IMR-90 (cell line): ENCODE measurements at places on chromosomes 5 and 9.

DNA sequence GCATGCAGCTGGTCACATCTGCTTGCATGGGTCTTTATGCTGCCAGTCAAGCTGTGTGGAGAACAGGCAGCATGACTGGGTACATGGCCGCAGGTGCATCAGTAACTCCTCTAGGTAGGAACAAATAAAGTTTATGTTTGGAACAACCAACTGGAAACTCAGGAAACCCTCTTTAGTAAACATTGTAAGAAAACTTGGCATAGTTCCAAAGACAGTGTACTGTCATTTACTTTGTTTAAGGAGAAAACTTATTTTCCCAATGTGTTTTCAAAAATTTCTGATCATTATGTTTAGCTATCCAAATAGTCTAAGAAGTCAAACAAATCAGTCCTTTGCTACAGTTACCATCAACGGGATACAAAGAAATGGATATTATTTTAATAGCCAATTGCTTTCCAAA is 386.0 kb downstream of the CHSY3 start:
- no peak overlapping the region for H3K4me3 ChIP-seq
- no peaks in the 10 kb centered on the region for H3K27me3 ChIP-seq
- H3K4me1 ChIP-seq = no peaks in the 10 kb centered on the region
- no peak for DNase-seq

- H3K4me3 ChIP-seq = no peak overlapping the region
- no peaks in the 10 kb centered on the region for H3K4me1 ChIP-seq
- no peak for DNase-seq
- H3K36me3 ChIP-seq = no peaks in the 10 kb centered on the region
Observed at GRCh38 chr9:135252980-135253304, 165.5 kb downstream of the OLFM1 start.

DNA sequence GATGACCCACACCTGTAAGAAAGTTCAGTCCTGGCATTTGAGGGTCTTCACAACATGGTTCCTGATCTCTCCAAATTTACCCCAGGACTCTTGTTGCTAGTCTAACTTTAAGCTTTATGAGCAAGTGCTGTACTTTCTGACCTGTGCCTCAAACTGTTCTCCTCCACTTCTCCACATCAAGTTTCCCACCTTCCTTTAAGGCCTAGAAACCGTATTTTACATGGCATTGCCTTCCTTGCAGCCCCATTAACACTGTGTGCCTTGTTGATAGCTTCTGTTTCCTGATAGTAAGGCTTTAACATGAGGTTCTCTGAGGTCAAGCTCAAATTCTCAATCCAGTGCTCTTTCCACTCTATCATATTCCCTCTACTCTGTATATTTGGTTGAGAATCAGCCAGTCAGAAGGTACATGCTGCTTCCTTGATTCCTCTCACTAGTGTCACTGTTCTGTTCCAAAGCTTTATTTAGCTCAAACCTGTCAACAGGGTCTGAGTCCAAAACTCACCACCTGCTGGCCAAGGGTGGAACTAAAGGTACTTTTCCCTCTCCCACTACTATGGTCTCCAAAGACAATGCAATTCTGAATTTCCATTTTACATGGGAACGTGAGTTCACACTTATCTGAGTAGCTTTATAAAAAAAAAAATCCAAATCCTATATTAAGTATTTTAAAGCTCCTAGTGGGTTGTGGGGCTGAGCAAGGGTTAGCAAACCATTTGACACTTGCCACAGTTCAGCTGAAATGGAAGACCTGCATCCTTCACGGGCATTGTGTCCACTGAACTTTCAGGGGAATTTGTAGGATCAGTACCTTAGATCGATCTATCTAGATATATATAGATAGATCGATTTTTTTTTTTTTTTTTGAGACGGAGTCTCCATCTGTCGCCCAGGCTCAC is 21.1 kb downstream of the VCP start:
- DNase-seq = peak; percentile 57
- peaks cover 34% of the 10 kb centered on the region for H3K36me3 ChIP-seq

DNA sequence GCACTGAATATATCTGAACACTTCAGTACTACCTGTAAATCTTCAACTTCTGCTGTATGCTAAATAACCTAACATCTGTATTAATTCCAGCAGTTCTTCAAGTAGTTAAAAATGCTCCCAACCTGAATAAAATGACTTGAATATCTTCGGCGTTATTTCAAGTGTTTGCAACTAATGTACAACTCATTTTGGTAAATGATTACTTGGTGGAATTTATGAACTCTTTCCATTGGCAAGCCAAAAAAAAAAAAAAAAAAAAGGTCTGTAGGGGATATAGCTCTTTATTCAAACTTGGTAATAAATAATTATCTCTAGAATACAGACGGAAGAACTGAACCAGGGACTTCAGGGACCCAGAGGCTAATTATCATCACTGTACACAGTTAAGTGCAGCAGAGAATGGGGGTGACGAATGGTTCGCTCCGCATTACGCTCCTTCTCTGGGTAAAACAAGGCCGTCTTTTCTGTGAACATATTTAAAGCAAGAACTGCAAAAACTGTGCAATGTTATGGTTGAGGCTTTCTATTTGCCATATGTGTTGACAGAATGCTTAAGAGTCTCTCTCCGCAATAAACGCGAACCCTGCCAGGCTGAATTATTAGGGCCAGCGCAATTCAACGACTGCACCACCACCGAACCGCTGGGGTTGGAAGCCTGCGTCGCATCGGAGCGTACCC is 1.9 kb upstream of the ERBIN start:
- no peaks in the 10 kb centered on the region for H3K4me1 ChIP-seq
- no peaks in the 10 kb centered on the region for H3K36me3 ChIP-seq
- H3K27ac ChIP-seq = peak overlapping the region; percentile 92
- DNase-seq = no peak

GRCh38 chr9:83959061-83959460 is 21.0 kb downstream of the HNRNPK start:
- peaks cover 9% of the 10 kb centered on the region for H3K4me1 ChIP-seq
- no peaks in the 10 kb centered on the region for H3K36me3 ChIP-seq
- no peaks in the 10 kb centered on the region for H3K27me3 ChIP-seq
- DNase-seq = peak; percentile 86
- no peak overlapping the region for H3K4me3 ChIP-seq

DNA sequence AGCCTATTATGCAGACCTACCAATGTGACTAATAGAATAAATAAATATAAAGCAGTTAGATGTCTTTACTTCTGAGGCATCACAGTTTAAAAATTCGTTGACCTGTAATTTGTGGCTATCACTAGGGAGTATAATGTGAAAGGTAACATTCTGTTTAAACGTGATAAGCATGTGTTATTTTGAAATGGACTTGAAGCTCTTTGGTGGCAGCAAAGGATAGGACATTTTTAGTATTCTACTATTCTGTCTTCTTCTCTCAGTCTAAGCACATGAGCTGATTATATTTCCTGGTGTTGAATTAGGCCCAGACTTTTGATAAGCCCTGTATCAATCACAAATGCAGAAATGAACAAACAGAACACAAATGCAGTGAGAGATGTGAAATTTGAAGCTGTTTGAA is 974.0 kb upstream of the CDH10 start:
- H3K27me3 ChIP-seq = no peaks in the 10 kb centered on the region
- no peak overlapping the region for H3K4me3 ChIP-seq
- no peaks in the 10 kb centered on the region for H3K4me1 ChIP-seq
- H3K36me3 ChIP-seq = no peaks in the 10 kb centered on the region
- no peak for DNase-seq
- no peak overlapping the region for H3K27ac ChIP-seq

DNA sequence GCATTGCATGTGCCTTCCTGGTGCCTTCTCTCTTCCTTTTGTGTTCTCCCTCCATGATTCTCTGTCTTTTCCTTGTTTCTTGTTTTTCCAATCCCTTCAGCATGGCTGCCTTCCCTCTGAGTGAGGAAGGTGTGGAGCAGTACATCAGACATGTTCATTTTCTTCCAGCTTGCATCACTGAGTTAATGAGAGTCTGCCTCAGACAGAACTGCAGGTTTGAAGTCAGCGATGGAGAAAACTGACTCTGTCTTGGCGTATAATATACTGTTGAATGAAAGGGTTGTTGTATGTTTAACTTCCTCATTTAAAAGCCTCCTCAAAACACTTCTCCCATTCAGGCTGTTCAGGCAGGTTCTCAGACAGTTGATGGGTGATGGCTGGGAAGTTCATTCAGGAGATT is 129.3 kb downstream of the KDM4C start:
- H3K4me1 ChIP-seq = no peaks in the 10 kb centered on the region
- no peak for DNase-seq
- H3K27ac ChIP-seq = no peak overlapping the region
- no peak overlapping the region for H3K4me3 ChIP-seq

DNA sequence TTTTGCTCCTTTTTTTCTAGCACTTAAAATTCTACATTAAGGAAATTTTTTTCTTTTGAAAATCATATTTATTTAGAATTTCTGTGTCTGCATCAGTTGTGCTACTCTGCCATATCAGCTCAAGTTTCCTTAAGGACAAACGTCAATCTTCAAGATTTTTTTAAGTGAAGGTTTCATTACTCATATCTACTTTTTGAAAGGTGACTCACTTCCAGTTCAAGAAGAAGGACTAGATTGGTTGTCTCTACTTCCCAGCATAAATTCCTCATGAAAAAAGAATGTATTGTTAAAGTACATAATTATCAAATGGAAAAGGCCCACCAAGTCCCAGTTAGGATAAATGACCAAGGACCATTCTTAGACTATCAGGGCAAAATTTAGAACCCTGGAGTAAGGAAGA is 626.5 kb downstream of the DMRTA1 start:
- H3K27me3 ChIP-seq = no peaks in the 10 kb centered on the region
- H3K36me3 ChIP-seq = no peaks in the 10 kb centered on the region
- H3K4me3 ChIP-seq = no peak overlapping the region
- DNase-seq = no peak
- no peak overlapping the region for H3K27ac ChIP-seq

DNA sequence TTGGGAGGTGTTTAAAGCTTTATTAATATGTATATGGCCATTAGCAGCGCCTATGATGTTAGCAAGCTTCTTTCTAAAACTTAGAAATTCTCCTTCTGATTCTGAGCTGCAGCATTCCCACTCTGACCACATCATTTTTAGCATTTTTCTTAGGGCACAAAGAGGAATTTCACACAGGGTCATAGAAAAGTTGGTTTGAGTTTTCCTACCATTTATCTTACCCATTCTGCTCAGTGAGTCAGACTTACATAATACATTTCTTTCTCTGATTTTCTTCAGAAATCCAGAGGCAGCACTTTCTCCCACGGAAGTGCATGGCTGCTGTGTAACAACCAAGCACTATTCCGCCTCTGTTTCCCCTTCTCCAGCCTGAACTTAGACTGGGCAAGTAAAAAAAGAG is 246.6 kb downstream of the ARL15 start:
- DNase-seq = peak; percentile 89
- no peak overlapping the region for H3K4me3 ChIP-seq
- no peaks in the 10 kb centered on the region for H3K27me3 ChIP-seq
- H3K27ac ChIP-seq = peak overlapping the region; percentile 61

DNA sequence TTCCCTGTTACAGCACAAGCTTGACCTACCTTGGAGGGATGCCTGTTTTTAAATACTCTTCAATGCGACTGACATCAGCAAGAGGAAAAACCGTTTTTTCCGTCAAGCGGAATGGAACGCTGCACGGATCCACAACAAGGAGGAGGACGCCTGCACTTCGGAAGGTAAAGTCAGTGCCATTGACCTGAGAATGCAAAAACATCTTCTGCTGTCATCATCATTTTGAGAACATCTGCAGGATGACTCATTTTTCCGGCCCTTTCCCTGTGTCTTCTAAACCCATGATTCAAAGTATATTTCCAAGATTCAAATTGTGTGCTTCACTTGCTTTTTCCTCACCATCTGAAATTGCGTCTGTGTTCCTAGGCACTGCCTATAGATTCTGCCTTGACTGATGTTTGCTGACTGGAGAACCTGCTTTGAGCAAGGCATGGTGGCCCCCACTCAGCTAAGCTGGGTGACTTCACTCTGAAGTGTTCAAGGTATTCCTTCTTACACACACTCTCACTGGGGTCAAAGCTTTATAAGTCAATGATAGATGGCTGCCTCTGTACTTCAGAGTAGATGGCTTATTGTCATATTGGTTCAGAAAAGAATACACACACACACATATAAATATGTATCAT is 78.1 kb downstream of the CEMIP2 start:
- DNase-seq = peak; percentile 53
- H3K27me3 ChIP-seq = no peaks in the 10 kb centered on the region
- H3K27ac ChIP-seq = no peak overlapping the region
- peaks cover 2% of the 10 kb centered on the region; the same call in 1 of the 2 replicates for H3K4me1 ChIP-seq
- H3K36me3 ChIP-seq = peaks cover 22% of the 10 kb centered on the region

GRCh38 chr5:154296525-154297159 is 106.1 kb downstream of the GALNT10 start:
- H3K36me3 ChIP-seq = peaks cover 11% of the 10 kb centered on the region
- no peaks in the 10 kb centered on the region for H3K27me3 ChIP-seq
- H3K4me1 ChIP-seq = no peaks in the 10 kb centered on the region
- no peak overlapping the region for H3K4me3 ChIP-seq
- DNase-seq = no peak
- no peak overlapping the region for H3K27ac ChIP-seq

GRCh38 chr5:168827636-168828035 is 248.5 kb upstream of the PANK3 start:
- H3K4me1 ChIP-seq = no peaks in the 10 kb centered on the region
- no peak for DNase-seq
- H3K4me3 ChIP-seq = no peak overlapping the region
- no peak overlapping the region for H3K27ac ChIP-seq

GRCh38 chr9:15670246-15670645 is 117.4 kb downstream of the CCDC171 start:
- no peak overlapping the region for H3K4me3 ChIP-seq
- DNase-seq = no peak
- H3K27ac ChIP-seq = no peak overlapping the region
- no peaks in the 10 kb centered on the region for H3K36me3 ChIP-seq

DNA sequence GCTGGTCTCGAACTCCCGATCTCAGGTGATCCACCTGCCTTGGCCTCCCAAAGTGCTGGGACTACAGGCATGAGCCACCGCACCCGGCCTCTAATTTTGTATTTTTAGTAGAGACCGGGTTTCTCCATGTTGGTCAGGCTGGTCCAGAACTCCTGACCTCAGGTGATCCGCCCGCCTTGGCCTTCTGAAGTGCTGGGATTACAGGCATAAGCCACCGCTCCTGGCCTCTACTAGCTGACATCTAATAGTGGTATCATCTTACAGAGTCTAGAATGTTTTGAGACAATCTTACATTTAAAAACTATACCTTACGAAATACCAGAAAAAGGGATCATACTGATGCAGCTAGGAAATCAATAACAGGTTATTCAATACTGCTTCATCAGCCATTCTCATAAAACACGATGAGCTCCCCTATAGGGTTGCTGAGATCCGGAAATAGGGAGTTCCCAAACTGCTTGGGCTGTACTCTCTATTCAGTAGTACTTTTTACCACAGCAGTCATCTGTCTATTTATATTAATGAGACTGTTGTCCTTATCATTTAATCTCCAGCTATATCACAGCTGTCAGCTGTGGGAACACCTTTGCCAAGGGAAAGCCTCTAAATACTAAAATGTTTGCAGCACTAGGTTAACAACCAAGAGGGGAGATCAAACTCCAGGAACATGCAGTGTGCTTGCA is 8.1 kb upstream of the UBE2D2 start:
- no peak for DNase-seq
- no peaks in the 10 kb centered on the region for H3K4me1 ChIP-seq
- no peak overlapping the region for H3K4me3 ChIP-seq

GRCh38 chr9:5195463-5195862 is 10.0 kb upstream of the INSL6 start:
- peaks cover 9% of the 10 kb centered on the region for H3K27me3 ChIP-seq
- H3K27ac ChIP-seq = no peak overlapping the region
- no peak overlapping the region for H3K4me3 ChIP-seq
- no peaks in the 10 kb centered on the region for H3K4me1 ChIP-seq

GRCh38 chr5:78639791-78640190 is 8.8 kb downstream of the LHFPL2 start:
- H3K4me3 ChIP-seq = no peak overlapping the region
- H3K27me3 ChIP-seq = no peaks in the 10 kb centered on the region
- H3K36me3 ChIP-seq = peaks cover 9% of the 10 kb centered on the region
- peaks cover 28% of the 10 kb centered on the region for H3K4me1 ChIP-seq
- no peak for DNase-seq
